ENCODE measurements at places on chromosomes 3 and 15. TPM values are rescaled to one million over a fixed set of nuclear protein-coding genes. Genes with fewer than 3 reads are reported as not detected.

GRCh38 chr15:78565951-78566774, 843 bp downstream of the CHRNA5 start:
- peak overlapping the region; percentile 87 for H3K4me3 ChIP-seq
- H3K36me3 ChIP-seq: no peaks in the 10 kb centered on the region
- H3K27me3 ChIP-seq: peaks cover 33% of the 10 kb centered on the region
- peak overlapping the region; percentile 43 for H3K27ac ChIP-seq
- peaks cover 23% of the 10 kb centered on the region for H3K4me1 ChIP-seq

PEAK1 gene
- 28.2 TPM for total RNA-seq

DNA sequence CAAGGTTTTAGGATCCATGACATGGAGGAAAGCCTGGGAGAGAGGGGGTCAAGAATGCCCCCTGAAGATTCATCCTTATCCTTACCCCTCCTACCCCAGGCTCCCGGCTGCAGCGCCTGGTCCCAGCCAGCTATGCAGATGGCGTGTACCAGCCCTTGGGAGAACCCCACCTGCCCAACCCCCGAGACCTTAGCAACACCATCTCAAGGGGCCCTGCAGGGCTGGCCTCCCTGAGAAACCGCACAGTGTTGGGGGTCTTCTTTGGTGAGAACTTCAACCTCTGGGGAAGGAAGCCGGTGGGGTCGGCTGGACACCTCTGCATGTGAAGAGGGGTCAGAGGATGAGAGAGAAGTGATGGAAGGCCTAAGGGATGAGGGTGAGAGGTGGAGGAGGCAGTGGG, 4.3 kb downstream of the DUOX1 start:
- H3K27me3 ChIP-seq: peaks cover 54% of the 10 kb centered on the region
- DNase-seq: no peak
- no peaks in the 10 kb centered on the region for H3K36me3 ChIP-seq
- no peak overlapping the region for H3K27ac ChIP-seq
- H3K4me1 ChIP-seq: peaks cover 3% of the 10 kb centered on the region

APOD gene
- 2.6 TPM for total RNA-seq

- DNase-seq: no peak
- H3K4me1 ChIP-seq: no peaks in the 10 kb centered on the region
- H3K27ac ChIP-seq: no peak overlapping the region
- no peaks in the 10 kb centered on the region for H3K27me3 ChIP-seq
Observed at GRCh38 chr3:174826069-174826468, 33.1 kb upstream of the NAALADL2 start.

DNA sequence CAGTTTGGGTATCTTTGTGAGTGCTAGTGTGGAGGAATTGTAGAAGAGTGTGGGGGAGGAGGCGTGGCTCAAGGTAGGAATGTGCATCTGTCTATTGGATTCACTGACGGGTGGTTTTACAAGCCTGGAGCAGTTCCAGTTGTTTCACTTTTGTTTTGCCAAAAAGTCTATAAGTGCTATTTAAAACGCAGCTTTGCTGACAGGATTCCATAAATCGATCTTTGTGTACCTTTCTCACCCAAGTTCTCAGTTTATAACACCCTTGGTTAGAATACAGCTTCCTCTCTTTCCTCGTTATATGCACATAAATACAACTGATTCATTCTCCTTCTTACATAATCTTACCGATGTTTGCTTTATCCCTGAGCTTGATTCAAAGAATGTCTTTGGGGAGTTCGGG, 123.2 kb upstream of the UBE2E2 start:
- H3K4me3 ChIP-seq: no peak overlapping the region
- H3K36me3 ChIP-seq: no peaks in the 10 kb centered on the region
- no peak overlapping the region for H3K27ac ChIP-seq
- no peak for DNase-seq
- no peaks in the 10 kb centered on the region for H3K27me3 ChIP-seq
- H3K4me1 ChIP-seq: no peaks in the 10 kb centered on the region

GRCh38 chr3:125591116-125591760, 4.1 kb downstream of the OSBPL11 start:
- no peaks in the 10 kb centered on the region for H3K27me3 ChIP-seq
- H3K4me1 ChIP-seq: peaks cover 27% of the 10 kb centered on the region
- no peak overlapping the region for H3K27ac ChIP-seq

GRCh38 chr3:132598181-132598580, 1.1 kb downstream of the ACKR4 start:
- H3K36me3 ChIP-seq: peaks cover 22% of the 10 kb centered on the region
- DNase-seq: no peak
- no peak overlapping the region for H3K4me3 ChIP-seq
- H3K27me3 ChIP-seq: no peaks in the 10 kb centered on the region

DNA sequence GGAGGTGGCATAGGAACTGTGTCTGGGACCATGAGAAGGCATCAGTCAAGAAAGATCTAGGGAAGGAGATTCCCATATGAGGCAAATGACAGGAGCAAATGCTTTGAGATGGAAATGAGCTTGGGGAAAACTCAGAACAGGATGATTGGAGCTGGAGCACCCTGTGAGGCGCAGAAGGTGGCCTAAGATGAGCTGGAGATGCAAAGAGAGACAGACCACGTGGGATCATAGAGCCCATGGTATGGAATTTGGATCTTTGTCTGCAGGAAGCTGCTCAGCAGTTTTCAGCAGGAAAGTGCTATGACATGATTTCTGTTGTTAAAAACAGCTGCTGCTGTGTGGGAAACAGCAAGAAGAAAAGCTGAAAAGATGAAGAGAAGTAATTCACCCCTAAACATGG, 310.6 kb downstream of the MAGI1 start:
- no peak overlapping the region for H3K27ac ChIP-seq
- H3K4me3 ChIP-seq: no peak overlapping the region
- no peak for DNase-seq
- no peaks in the 10 kb centered on the region for H3K36me3 ChIP-seq

GRCh38 chr3:23537101-23537551, 268.6 kb upstream of the UBE2E1 start:
- no peaks in the 10 kb centered on the region for H3K4me1 ChIP-seq
- H3K4me3 ChIP-seq: no peak overlapping the region
- DNase-seq: no peak

- no peak overlapping the region for H3K27ac ChIP-seq
- H3K4me3 ChIP-seq: no peak overlapping the region
- H3K4me1 ChIP-seq: no peaks in the 10 kb centered on the region
Observed at GRCh38 chr3:164375538-164375937, 702.8 kb downstream of the SI start.

IL17RD gene
- 0.26 TPM for total RNA-seq

DNA sequence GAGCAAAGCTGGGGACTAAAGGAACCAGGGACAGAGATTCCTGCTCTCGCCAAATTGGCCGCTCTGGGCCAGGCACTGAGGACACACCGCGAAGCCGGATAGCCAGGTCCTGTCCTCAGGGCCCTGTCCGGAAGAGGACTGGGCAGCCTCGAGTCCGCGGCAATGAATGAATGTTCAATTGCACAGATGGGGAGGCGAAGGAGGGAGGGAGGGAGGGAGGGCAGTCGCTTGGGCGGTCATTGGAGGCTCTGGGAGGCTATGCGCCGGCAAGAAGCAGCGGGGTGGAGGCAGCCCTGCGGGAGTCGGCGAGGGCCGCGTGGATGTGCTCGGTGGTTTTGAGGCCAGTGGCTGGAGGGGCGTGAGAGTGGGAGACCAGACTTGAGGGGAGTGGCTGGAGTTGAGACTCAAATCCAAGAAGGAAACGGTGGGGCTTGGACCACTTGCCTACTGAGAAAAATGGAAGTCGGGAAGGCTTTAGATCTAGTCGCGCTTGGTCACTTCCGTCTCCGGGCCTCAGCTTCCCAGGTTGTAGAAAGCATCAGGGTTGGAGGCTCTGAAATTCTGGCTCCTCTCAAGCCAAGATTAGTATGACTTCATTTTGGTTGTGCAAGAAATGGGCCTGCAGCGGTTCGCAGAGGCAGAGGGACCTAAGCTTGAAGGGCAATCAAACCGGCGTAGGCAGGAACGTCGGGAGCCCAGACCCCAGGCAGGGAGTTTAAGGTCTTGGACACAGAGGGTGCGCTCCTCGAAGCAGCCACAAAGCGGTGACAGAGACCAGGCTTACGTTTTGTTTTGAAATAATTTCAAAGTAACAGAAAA, 21.1 kb upstream of the PLXND1 start:
- H3K36me3 ChIP-seq: no peaks in the 10 kb centered on the region
- peak; percentile 88 for DNase-seq
- H3K27ac ChIP-seq: peak overlapping the region; percentile 91
- peak overlapping the region; percentile 94 for H3K4me3 ChIP-seq
- H3K27me3 ChIP-seq: peaks cover 11% of the 10 kb centered on the region

NXPE3 gene
- 18.2 TPM for total RNA-seq

Data from activated CD4-positive, alpha-beta T cell treated with anti-CD3 and anti-CD28 coated beads, Interleukin-2, amount 10 ng/mL, durations not matched to agents 24 days and 14 days (primary cell).